ENCODE measurements at places on chromosomes 1 and 21. TPM values are rescaled to one million over a fixed set of nuclear protein-coding genes. Genes with fewer than 3 reads are reported as not detected.

Gene KCNT2
- 6.9 TPM for total RNA-seq

Gene ASTN1
- 3.6 TPM for total RNA-seq

Gene AQP10
- 0.23 TPM for total RNA-seq

Gene CLDN17
- not detected for total RNA-seq

Gene LBR
- total RNA-seq: 6.8 TPM

Gene KRTAP12-2
- total RNA-seq: not detected

Gene ADAR
- 54.3 TPM for total RNA-seq

DNA sequence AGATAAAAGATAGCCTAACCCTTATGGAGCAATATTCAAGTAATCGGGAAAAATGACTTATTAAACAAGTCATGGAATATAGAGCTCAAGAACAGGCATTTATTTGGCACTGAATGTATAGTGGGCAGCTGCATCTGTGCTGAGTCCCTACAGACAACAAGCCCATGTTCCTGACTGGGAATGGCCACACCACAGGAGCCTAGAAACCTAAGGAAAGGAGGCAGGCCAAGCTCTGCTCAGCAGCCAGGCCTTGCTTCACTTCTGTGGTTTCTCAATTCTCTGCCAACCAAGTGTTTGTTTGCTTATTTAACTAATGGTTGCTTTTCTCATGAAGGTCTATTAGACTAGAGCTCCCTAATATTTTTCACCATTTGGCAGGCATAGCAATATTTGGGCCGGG lies 21.5 kb downstream of the AK2 start:
- DNase-seq: no peak

- no peak for DNase-seq
Measured at GRCh38 chr1:16189921-16190621, 22.4 kb downstream of the ARHGEF19 start.

- peak; percentile 4 for DNase-seq
Measured at GRCh38 chr1:156709757-156710489, 4.5 kb upstream of the CRABP2 start.

DNA sequence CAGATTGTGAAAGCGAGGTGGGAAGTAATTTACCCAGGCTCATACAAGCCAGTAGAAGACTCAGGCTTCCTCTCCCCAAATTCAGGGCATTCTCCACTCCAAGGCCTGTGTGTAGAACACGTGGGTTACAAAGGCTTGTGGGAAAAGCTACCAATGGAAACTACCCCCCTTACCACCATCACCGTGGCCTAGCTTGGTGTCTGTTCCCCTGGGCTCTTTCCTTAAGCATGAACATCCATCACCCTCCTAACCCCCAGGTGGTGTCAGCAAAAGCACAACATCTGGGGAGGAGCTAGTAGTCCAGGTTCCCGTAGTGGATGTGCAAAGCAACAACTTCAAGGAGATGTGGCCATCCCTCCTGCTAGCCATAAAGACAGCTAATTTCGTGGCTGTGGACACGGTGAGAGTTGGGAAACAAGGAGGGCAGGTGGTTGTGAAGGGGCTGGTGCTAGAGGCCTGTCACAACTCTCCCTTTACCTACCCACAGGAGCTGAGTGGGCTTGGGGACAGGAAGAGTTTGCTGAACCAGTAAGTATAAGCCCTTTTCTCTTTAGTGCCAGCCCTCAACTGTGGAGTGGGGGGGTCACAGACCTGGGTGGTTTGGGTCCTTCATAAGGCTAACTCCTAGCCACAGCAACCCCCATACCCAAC lies 701 bp upstream of the MUTYH start:
- no peak for DNase-seq

DNA sequence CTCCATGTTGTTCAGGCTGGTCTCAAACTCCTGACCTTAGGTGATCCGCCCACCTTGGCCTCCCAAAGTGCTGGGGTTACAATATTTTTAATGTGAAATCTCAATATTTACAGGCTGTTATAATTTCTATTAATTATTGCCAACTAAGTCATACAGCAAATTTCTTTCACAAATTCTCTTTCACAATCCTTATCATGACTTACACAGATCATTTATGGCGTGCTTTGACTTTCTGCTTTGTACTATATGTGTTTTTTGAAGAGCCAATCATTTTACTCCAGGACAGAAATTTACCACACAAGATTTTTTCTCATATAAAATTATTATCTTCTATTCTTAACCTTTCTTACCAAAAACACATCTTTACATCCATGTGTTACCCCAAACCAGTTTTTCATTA lies 1729.9 kb downstream of the NCAM2 start:
- DNase-seq: no peak

DNA sequence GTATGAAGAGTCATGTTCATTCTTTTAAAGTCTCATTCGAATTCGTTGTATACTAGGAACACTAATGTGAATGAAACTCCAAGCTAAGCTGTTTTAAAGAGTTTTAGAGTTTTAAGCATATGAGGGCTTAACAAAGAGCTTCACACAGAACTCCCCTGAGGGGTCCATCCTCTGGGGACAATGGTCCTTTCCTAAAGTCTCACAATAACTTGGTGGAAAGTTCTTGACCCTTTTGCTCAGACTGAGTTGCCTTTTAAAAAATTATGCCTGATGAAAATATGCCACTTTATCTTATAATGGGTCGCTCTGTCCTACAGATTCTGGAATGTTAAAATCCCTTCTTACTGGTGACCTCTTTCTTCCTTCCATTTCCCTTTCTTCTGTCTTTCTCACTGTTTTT lies 64.3 kb downstream of the RGL1 start:
- no peak for DNase-seq

DNA sequence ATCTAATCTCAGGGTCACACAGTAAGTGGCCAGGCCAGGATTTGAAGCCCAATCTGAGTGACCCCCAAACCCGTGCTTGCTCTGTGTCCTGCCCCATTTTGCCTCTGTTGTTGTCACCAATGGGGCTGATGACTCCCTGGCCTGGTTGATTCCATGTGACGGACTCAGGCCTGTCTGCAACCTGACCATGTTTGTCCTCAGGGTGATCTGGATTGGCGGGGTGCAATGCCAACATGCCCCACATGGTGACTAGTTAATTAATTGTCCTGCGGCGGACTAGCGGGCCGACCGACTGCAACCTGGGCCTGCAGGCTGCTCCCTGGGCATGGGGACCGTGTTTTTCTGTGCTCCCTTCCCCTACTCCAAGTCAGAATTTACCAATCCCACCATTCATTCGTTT lies 256.3 kb downstream of the MATN1 start:
- DNase-seq: no peak

DNA sequence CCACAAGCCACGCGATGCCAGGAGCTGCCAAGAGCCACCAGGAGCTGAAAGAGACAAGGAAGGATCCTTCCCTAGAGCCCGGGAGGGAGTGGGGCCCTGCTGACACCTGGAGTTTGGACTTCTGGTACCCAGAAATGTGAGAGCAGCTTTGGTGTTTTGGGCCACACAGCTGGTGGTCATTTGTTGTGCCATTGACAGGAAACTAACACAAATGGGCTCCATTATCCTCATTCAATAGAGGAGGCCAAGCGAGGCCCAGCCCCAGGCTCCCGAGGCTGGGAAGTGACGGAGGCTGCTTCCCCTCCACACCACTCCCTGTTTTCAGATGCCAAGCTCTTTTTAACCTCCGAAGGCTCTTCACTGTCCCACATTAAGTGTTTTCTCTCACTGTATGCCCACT lies 25.5 kb downstream of the DHRS3 start:
- peak; percentile 24 for DNase-seq

DNA sequence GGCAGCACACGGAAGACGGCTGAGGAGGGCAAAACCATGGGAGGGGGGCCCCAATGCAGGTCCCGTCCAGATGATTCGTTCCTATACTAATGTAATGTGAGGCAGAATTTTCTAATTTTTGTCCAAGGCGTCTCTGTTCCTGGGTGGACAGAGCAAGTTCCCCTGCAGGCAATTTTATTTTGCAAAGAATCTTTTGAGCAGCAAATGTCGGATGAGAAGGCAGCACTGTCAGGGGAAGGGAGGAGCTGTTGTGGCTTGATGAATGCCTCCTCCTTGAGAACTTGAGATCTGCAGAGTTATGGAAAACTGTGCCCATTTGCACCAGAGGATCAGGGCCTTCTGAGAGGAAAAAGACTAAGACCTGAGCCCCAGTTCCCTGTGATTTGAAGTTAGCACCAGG lies 17.3 kb downstream of the SLC1A7 start:
- no peak for DNase-seq

DNA sequence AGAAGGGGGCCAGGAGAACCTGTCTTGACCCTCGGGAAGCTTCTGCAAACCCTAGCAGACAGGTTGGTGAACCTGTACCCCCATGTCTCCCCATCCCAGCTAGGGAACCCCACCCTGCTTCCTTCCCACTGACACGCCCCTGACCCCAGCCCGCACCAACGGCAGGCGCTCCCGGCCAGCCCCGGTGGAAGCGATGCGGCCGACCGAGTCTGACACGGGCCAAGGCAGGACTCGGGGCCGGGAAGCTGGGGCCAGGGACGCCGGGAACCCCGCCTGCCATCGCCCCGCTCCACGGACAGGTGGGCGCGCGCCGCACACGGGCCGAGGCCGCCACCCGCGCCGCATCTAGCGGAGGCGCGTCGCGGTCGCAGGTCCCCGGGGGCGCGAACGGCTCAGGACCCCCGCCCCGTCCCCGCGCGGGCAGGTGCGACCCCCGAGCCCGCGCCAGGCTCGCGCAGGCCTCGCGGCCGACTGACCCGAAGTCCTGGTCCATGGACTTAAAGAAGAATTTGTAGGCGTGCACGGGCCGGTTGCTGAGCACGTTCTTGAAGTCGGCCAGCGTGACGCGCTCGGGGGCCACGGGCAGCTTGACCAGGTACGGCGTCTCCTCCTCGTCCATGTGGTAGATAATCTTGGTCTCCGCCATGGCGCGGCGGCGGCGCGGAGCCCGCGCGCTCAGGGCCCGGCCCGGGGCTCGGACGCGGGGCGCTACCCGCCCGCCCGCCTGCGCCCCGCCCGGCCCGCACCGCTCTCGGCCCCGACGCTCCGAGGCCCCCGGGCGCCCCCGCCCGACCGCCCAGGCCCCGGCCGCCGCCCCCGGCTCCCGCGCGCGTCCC lies 580 bp downstream of the DVL1 start:
- no peak for DNase-seq

- no peak for DNase-seq
Measured at GRCh38 chr1:51280321-51280978, 44.4 kb downstream of the RNF11 start.

GRCh38 chr1:89381618-89382017 lies 17.8 kb downstream of the GBP6 start:
- no peak for DNase-seq

DNA sequence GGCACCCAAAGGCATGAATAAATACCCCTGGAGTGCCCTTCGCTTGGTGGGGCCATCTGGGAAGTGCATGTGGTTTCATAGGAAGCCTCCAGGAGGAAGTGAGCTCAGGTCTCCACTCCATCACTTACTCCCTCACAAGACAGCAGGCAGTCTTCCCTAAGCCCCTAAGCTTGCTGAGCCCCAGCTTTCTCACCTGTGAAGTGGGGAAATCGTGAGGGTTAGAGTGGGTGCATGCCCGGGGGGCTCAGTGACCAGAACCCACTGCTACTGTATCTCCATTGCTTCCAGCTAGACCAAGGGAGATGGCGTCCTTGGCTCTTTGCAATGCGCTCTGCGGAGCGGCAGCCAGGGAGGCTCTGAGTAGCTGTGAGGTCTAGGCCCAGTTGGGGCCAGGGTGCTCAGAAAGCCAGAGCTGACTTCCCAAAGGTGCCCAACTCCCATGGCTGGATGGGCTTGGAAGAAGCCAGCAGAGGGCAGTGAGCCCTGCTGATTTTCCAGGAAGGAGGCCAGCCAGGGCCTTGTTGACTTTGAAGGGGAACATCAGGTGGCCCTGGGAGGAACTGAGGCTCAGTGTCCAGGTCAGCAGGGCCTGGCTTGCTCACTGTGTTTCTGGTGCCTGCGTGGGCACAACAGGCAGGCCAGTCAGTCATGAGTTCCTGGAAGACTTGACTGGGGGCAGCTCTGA lies 27.3 kb downstream of the CDCP2 start:
- DNase-seq: peak; percentile 54

GRCh38 chr1:239417986-239418640 lies 31.7 kb downstream of the CHRM3 start:
- no peak for DNase-seq

Data from heart left ventricle (tissue), 16 donors.